ENCODE measurements at places on chromosomes 11 and 22. TPM values are rescaled to one million over a fixed set of nuclear protein-coding genes. Genes with fewer than 3 reads are reported as not detected.

The EMID1 gene
- total RNA-seq: not detected

The TENM4 gene
- total RNA-seq: 42.4 TPM

The ABCC8 gene
- total RNA-seq: not detected

The PSMA1 gene
- 129 TPM for total RNA-seq

The RHOD gene
- 10.6 TPM for total RNA-seq

The MICAL3 gene
- 20.3 TPM for total RNA-seq

The ASCL2 gene
- total RNA-seq: not detected

The CDCA5 gene
- 1.6 TPM for total RNA-seq

The HOATZ gene
- not detected for total RNA-seq

The CD3D gene
- total RNA-seq: not detected

The NXPE1 gene
- not detected for total RNA-seq

The F2 gene
- not detected for total RNA-seq

The IL18 gene
- 0.23 TPM for total RNA-seq

The MS4A5 gene
- not detected for total RNA-seq

The CDC42EP1 gene
- 28.5 TPM for total RNA-seq

The OTOG gene
- total RNA-seq: not detected

The KIRREL3 gene
- 4.6 TPM for total RNA-seq

The SRRD gene
- 13.6 TPM for total RNA-seq

The TRIM68 gene
- 9.6 TPM for total RNA-seq

The CCDC134 gene
- 8.0 TPM for total RNA-seq

The KRTAP5-1 gene
- not detected for total RNA-seq

The FRMD8 gene
- 47.5 TPM for total RNA-seq

The GATD1 gene
- 26.1 TPM for total RNA-seq

The OR6A2 gene
- 0.26 TPM for total RNA-seq

The FGF4 gene
- not detected for total RNA-seq

The EIF1AD gene
- 33.9 TPM for total RNA-seq

The GVQW3 gene
- 1.4 TPM for total RNA-seq

The MRGPRX3 gene
- not detected for total RNA-seq

The GNG3 gene
- total RNA-seq: 0.13 TPM

The DEFB131B gene
- not detected for total RNA-seq

The ZC3H12C gene
- 9.6 TPM for total RNA-seq

The ADM2 gene
- 3.5 TPM for total RNA-seq

The KCTD14 gene
- 0.72 TPM for total RNA-seq

The ARHGAP32 gene
- 11.7 TPM for total RNA-seq

The PACSIN2 gene
- total RNA-seq: 60.1 TPM

The OR1S1 gene
- total RNA-seq: not detected

The GTSE1 gene
- total RNA-seq: 1.5 TPM

The OR5A1 gene
- total RNA-seq: not detected

The CADM1 gene
- total RNA-seq: 5.5 TPM

The SPA17 gene
- total RNA-seq: 3.9 TPM

The KCNJ1 gene
- not detected for total RNA-seq

The UPK3A gene
- not detected for total RNA-seq

The SAMM50 gene
- total RNA-seq: 37.5 TPM

The CHORDC1 gene
- 32.1 TPM for total RNA-seq

The SLC22A6 gene
- total RNA-seq: not detected

The OSM gene
- total RNA-seq: not detected

The DNAJB13 gene
- not detected for total RNA-seq

The OR52N4 gene
- not detected for total RNA-seq

The PIWIL4 gene
- 4.6 TPM for total RNA-seq

The TMEM45B gene
- not detected for total RNA-seq

The MS4A3 gene
- total RNA-seq: not detected

The NRIP3 gene
- total RNA-seq: 6.8 TPM

The TPBGL gene
- total RNA-seq: under 0.01 TPM

The CYB5R2 gene
- total RNA-seq: 4.3 TPM

The CSNK2A3 gene
- 1.7 TPM for total RNA-seq

The OR51B4 gene
- 0.20 TPM for total RNA-seq

All from smooth muscle cell of the pulmonary artery (primary cell).